ENCODE measurements at places on chromosomes 11 and 22.

DNA sequence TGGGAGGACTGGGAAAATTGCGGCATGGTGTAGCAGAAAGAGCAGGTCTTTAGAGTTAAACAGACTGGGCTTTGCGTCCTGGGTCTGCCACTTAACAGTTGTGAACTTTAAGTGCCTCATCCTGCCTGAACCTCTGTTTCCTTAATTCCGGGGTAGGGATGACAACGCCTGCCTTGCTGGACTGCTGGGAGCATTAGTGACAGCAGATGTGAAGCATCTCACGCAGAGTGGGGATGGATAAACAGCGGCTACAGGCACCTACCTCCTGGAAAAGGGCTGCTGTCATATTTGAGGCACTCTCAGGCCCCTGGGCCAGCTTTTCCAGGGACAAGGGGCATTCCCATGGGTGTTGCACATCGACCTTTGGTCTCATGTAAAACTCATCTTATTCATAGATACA lies 572.2 kb downstream of the TBC1D22A start:
- DNase-seq = no peak

DNA sequence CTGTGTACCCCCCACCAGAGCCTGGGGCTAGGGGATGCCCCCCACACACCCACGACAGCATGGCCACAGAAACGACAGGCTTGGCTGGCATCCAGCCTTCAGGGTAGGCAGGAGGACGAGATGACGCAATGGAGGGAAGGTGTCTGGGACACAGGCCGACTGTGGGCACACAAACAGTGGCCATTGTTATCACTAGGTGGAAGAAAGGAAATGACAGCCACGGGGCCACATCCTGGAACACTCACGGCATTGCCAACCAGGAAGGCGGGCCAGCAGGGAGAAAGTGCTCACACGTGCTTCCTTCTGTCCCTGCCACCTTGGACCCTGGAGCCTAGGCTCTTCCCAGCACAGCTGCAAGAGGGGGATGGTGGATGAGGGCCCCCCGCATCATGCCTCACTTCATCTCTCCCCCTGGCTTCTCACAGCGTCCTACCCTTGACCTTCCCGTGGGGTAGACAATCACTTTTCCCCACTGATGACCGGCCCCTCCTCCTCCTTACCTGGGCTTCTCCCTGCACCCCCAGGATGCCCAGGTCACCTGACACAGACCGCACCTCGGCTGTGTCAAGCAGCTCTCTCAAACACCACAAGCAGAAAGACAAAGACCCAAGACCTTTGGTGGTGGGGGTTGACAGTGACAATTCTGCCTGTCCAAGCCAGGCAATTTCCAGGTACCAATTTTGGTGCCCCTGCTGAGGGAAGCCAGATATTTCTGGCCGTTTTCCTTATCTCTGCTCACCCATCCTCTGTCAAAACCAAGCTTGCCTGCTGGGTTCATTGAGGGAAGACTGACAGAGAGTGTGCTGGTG lies 8.6 kb downstream of the PLA2G6 start:
- peak; percentile 18 for DNase-seq

DNA sequence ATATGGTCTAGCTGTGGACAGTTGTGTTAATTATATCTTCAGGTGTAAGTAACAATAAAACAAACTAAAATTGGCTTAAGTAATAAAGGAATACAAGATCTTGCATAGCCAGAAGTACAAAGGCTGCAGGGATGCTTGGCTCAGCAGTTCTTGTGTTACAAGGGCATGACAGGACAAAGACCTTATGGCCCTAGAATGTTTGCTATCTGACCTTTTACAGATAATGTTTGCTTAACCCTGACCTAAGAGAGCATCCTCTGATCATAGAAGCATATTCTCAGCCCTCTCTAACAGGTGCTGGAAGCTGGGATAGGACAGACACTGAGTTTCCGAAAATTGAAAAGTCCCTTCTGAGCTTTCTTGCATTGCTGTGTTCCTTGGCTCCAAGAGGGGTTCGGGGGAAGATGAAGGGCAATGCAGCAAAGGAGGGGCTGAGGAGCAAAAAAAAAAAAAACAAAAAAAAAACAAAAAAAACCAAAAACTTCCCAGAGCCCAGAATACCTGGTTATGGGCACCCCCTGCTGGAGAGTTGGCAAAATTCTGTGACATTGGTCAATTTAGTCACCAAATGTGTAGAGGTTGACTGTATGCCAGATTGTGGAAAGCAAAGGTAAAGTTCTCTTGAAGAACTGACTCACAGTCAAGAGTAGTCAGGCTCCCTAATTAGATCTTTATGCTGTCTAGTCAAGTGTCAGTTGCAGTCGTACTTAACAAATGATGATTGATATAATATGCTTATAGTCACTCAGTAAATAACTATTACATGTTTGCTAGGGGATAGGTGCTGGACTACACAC lies 10.4 kb upstream of the HIKESHI start:
- DNase-seq = no peak

DNA sequence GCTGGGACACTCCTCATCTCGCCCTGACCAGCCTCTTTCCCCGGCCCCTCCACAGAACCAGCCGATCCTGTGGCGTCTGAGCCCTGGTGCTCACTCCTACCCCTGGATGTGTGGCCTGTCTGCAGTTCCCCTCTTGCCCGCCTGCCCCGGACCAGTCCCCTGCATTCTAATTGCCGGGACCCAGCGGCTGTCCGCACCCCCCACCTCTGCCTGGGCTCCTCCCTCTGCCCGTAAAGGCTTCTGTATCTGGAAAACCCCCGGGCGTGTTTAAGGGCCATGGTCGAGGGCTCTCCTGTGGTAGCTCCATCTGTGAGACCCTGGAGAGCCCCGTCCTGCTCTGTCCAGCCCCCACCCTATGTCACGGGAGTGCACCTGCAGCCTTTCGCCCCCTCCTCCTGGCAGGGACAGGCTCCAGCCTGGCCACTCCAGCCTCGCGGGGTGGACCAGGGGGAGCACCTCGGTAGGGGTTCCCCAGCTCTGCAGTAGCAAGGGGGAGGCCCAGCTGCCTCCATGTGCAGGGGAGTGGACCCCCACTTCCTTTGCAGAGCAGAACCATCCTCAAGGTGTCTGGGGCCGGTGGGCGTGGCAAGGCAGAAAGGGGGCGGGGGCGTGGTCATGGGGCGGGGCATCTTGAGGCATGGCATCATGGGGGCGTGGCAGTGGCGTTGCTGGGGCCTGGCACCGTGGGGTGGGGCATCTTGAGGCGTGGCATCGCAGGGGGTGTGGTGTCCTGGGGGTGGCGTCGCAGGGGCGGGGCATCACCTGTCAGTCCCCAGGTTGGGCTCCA lies 430.4 kb downstream of the TBC1D22A start:
- DNase-seq = no peak

GRCh38 chr11:62186195-62186594 lies 3.8 kb upstream of the SCGB1D1 start:
- DNase-seq = no peak

DNA sequence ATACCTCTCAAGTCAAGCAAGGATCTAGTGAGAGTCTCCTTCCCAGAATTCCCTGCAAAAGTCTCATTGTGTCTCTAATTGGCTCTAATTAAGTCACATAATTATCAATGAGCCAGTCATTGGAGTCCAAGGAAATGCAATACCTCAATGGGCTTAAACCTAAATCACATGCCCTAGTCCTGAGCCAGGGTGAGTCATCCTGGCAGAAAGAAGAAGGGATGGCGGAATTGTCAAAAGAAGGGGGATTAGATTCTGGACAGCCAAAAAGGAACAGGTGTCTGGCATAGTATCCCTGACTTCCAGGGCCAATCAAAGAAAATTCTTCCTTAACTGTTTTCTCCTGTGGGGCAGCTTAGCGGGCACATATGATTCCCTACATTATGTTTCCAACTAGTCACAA lies 25.1 kb upstream of the LDLRAD3 start:
- DNase-seq = no peak

GRCh38 chr22:27517361-27518155 lies 284.0 kb downstream of the MN1 start:
- no peak for DNase-seq

GRCh38 chr11:17713851-17714250 lies 5.5 kb upstream of the MYOD1 start:
- no peak for DNase-seq

DNA sequence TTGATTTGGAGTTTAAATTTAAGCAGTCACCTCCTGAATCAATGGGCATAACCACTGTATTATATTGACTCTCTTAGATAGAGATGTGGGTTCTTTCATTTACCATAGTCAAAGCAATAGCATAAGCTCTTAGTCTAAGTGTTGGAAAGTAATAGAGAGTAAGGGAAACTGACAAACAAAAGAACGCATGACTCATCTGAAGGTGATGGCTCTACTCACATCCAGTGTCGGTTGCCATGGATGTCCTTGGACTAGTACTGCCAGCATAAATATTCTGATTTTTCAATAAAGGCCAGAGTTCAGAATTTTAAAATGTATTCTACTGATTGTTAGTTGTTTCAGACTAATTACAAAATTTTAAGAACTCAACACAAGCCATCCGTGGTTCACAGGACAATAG lies 444.9 kb upstream of the DDI1 start:
- DNase-seq = no peak

GRCh38 chr11:45145379-45146071 lies 914 bp upstream of the PRDM11 start:
- DNase-seq = no peak

- no peak for DNase-seq
These were observed 148.3 kb downstream of the JRKL start for GRCh38 chr11:96538104-96538503.

DNA sequence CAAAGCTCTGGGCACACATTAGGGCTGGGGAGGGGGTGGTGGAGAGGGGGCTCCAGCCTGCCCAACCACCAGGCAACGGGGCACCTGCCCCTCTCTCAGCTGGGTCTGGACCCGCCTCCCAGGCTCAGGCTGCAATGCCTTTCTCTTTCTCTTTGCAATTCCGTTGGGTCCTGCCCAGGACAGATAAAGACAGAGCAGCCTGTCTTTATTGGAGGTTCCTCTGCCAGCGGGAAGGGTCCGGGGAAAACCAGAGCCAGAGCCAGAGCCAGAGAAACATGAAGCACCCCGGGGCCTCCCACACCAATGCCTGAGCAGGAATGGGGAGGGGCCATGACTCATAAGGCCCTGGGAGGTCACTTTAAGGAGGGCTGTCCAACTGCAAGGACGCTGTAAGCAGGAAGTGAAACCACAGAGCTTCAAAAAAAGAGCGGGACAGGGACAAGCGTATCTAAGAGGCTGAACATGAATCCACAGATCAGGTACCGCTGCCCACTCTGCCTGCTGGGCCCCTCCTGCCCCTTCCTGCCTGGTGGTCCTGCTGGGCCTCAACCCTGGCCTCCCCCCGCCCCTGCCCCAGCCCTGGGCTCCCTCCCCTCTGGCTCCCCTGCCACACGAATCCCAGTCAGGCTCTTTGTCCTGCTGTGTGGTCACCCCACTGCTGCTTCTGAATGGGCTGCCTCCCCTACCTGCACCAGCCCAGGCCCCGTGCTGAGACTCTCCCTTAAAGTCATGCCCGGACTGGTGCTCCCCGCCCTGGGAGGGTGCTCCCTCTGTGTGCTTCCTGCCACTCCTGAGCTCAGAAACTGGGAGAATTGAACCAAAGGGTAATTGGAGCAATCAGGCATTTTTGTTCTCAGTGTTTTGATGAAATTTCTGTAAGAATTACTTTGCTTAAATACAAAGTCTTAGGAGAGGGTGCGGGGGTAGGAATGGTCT lies at the start of gene APOBEC3B:
Gene APOBEC3B, plus strand, starts transcription at position 356 of the 936 bp plus-strand sequence. Its CDS starts 107 bp downstream, at position 463.
- peak; percentile 46 for DNase-seq

DNA sequence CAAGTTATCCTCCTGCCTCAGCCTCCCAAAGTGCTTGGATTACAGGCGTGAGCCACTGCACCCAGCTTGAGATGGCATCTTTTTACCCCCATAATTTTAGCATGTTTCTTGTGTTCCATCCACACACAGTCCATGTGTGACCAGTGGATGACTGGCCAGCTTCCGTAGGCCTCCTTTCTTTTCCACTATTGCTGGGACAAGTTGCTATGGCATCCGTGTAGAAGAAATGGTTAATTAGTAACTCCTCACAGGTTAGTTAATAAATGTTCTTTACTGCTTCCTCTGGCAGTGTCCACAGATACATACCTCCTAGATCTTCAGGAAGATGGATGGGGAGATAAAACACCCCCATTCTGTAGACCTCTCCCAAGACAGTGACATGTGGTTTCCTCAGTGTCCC lies 154.3 kb upstream of the RASSF10 start:
- no peak for DNase-seq

GRCh38 chr22:45814198-45814597 lies 142.6 kb downstream of the ATXN10 start:
- DNase-seq = no peak
